ENCODE measurements at places on chromosomes 7 and 10. TPM values are rescaled to one million over a fixed set of nuclear protein-coding genes. Genes with fewer than 3 reads are reported as not detected.

GALNT17 gene
- total RNA-seq: not detected

HTR5A gene
- not detected for total RNA-seq

MMP21 gene
- total RNA-seq: not detected

PFKFB3 gene
- 88.5 TPM for total RNA-seq

PTPRZ1 gene
- total RNA-seq: not detected

IRF5 gene
- 1.9 TPM for total RNA-seq

LRMDA gene
- total RNA-seq: not detected

ADO gene
- 24.9 TPM for total RNA-seq

CALCR gene
- total RNA-seq: not detected

LRRC18 gene
- not detected for total RNA-seq

TRPV6 gene
- not detected for total RNA-seq

OR2A2 gene
- total RNA-seq: not detected

TMEM168 gene
- total RNA-seq: 20.4 TPM

DNA sequence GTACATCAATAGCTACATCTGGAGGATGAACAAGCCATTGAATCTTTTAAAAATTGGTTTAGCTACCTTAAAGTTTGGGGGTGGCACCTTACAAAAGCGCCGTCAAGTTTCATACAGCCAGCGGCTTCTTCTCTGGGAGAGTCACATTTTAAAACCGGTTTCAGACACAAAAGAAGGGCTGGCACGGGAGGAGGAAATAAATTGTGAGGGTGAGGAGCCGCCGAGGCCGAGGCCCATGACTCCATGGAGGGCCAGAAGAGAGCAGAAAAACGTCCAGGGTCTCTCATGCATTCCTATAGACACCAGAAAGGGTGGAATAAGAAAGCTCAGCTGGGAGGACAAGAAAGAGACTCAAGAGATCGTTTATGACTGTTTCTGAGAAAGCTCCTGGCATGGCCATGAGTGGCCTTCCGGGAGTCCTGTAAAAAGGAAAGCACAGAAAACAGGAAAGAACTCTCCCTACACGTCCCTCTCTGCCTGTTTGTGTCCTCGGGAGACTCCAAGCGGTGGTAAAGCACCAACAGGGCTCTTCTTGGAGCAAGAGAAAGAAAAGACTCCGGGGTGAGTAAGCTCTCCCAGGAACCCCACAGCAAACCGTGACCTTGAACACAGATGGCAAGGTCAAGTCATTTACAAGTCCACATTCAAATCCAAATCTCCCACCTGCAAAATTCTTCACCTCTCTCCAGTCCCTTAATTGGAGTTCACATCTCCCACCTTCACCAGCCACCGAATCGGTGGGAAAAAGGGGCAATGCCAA, 1.8 kb downstream of the FRAT2 start:
- peak overlapping the region; percentile 75 for H3K4me3 ChIP-seq
- peaks cover 48% of the 10 kb centered on the region for H3K4me1 ChIP-seq
- H3K27ac ChIP-seq: peak overlapping the region; percentile 63
- H3K36me3 ChIP-seq: peaks cover 4% of the 10 kb centered on the region

DNA sequence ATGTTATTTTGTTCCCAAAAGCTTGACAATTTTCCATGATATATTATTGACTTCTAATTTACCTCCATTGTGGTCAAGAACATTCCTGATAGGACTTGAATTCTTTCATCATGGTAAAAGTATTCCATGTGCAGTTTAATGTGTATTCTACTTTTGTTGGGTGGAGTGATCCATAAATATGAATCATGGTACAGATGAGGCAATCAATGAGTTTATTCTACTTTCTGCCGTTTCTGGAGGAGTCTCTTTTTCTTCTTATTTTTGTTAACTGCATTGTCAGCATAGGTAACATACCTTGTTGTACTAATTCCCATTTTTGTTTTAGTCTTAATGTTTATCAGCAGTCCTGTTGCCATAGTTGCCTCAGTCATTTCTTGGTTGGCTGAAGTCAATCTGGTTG, 69.6 kb downstream of the SHOC2 start:
- no peak for DNase-seq
- no peak overlapping the region for H3K4me3 ChIP-seq
- H3K4me1 ChIP-seq: peaks cover 25% of the 10 kb centered on the region
- no peak overlapping the region for H3K27ac ChIP-seq
- H3K27me3 ChIP-seq: no peaks in the 10 kb centered on the region

- H3K27ac ChIP-seq: no peak overlapping the region
- peaks cover 9% of the 10 kb centered on the region for H3K27me3 ChIP-seq
- H3K4me3 ChIP-seq: peak overlapping the region; percentile 65
- H3K4me1 ChIP-seq: peaks cover 6% of the 10 kb centered on the region
Measured at GRCh38 chr10:104274762-104275721, 6.1 kb downstream of the GSTO2 start.

GRCh38 chr7:126718419-126718818, 534.3 kb downstream of the GRM8 start:
- H3K36me3 ChIP-seq: no peaks in the 10 kb centered on the region
- H3K4me1 ChIP-seq: no peaks in the 10 kb centered on the region
- no peak for DNase-seq
- H3K27me3 ChIP-seq: no peaks in the 10 kb centered on the region
- no peak overlapping the region for H3K27ac ChIP-seq

DNA sequence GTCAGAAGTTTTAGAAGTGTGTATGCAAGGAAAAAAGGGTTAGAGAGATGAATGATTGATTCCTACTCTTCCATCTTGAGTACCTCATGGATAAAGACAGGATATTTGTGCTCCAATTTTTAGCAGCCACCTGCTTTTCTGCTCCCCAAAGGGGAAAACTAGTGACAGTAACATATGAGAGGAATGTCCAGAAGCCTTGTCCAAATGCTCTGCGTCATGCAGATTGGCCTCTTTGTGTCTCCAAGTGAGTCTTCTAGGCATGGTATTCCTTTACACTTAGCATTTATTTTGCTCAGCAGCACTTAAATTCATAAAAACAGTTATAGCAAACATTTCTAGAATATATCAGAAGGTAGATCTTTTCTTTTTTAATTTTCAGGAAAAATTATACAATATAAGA, 306.8 kb downstream of the CNTNAP2 start:
- no peaks in the 10 kb centered on the region for H3K36me3 ChIP-seq
- H3K27me3 ChIP-seq: no peaks in the 10 kb centered on the region
- H3K27ac ChIP-seq: no peak overlapping the region
- no peak overlapping the region for H3K4me3 ChIP-seq
- H3K4me1 ChIP-seq: no peaks in the 10 kb centered on the region
- no peak for DNase-seq

GRCh38 chr10:81696609-81697388, 178.2 kb upstream of the NRG3 start:
- H3K27me3 ChIP-seq: no peaks in the 10 kb centered on the region
- no peak overlapping the region for H3K4me3 ChIP-seq
- no peak overlapping the region for H3K27ac ChIP-seq
- no peak for DNase-seq
- peaks cover 2% of the 10 kb centered on the region for H3K4me1 ChIP-seq

GRCh38 chr10:75410132-75411005, 8.8 kb upstream of the ZNF503 start:
- no peaks in the 10 kb centered on the region for H3K36me3 ChIP-seq
- H3K27ac ChIP-seq: peak overlapping the region; percentile 7
- peaks cover 11% of the 10 kb centered on the region for H3K4me1 ChIP-seq
- peak overlapping the region; percentile 56 for H3K4me3 ChIP-seq

GRCh38 chr7:25642849-25643248, 414.6 kb upstream of the NPVF start:
- DNase-seq: no peak
- no peaks in the 10 kb centered on the region for H3K27me3 ChIP-seq
- no peaks in the 10 kb centered on the region for H3K4me1 ChIP-seq
- no peak overlapping the region for H3K27ac ChIP-seq
- H3K36me3 ChIP-seq: no peaks in the 10 kb centered on the region

- H3K27ac ChIP-seq: no peak overlapping the region
- peaks cover 48% of the 10 kb centered on the region for H3K4me1 ChIP-seq
- peak; percentile 45 for DNase-seq
- no peaks in the 10 kb centered on the region for H3K27me3 ChIP-seq
Measured at GRCh38 chr10:28217848-28218247, 85.0 kb downstream of the MPP7 start.

DNA sequence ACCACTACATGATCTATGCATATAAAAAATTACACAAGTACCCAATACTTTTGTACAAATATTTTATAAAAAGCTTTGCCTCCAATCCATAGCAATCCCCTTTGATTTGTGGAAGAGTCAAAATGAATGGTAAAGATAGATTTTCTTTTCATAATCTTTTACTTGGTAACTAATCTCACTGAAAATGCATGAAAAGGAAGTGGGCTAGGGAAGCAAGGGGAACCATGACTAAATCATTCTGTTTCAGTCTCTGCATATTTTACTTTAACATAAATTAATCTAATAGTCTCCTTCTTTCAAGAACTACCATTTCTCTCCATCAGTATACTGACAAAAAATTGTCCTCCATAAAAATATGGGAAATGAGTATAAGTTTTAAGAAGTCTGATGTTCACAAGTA, 96.9 kb downstream of the TES start:
- peaks cover 6% of the 10 kb centered on the region for H3K27me3 ChIP-seq
- H3K4me1 ChIP-seq: no peaks in the 10 kb centered on the region
- no peak overlapping the region for H3K27ac ChIP-seq
- no peaks in the 10 kb centered on the region for H3K36me3 ChIP-seq
- no peak for DNase-seq
- no peak overlapping the region for H3K4me3 ChIP-seq

- peak; percentile 68 for DNase-seq
- peaks cover 25% of the 10 kb centered on the region for H3K4me1 ChIP-seq
- H3K36me3 ChIP-seq: no peaks in the 10 kb centered on the region
- H3K27ac ChIP-seq: peak overlapping the region; percentile 48
Measured at GRCh38 chr10:113007343-113007771, 57.3 kb downstream of the TCF7L2 start.

DNA sequence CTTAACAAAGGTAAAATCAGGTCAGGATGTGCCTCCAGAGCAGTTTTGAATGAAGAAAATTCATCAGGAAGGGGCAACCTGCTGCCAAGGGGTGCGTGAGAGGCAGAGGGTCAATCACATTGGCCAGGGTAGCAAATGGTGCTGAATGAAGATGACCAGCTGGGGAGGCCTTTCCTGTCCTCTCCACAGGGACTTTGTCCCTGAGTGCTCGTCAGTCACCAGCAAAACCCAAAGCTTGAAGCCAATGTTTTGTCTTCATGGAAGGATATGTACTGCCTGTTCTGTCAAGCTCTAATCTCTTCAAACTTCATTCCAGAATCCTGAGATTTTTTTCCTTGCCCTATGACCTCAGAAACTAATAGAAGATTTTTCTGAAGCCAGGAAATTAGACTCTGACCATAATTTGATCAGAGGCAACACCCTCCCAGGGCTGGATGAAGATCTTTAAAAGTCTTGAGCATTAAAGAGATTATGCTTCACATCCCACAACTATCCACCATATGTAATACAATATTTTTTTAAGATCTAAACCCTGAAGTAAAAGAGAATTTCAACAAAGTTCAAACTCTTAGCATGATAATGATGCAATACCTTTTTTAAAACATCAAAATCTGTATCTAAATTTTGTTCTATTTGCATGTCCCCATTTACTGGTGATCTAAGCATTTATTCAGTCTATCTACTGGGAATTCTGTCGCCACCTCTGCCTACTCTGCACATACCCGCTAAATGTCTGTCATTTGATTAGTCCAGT, 243.0 kb downstream of the SNX13 start:
- no peaks in the 10 kb centered on the region for H3K4me1 ChIP-seq
- H3K4me3 ChIP-seq: no peak overlapping the region
- H3K27ac ChIP-seq: no peak overlapping the region

DNA sequence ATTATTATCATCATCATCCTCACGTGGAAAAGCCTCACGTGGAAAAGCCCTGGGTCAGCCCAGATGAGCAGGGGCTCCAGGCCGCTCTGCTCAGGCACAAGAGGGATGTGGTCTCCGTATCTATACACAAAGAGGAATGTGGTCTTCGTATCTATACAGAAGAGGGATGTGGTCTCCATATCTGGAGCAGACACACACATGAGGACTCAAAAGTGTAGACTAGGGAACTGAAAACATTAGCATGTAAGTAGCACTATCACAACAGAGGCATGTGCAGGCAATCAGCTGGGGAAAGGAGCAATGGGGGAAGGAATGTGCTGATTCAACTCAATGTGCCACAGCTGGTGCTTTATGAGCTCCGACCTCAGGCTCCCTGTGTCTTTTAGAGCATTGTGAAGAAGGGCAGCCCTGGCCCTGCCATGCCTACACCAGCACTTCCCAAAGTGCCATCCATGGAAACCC, 86.5 kb downstream of the PLXNA4 start:
- H3K27ac ChIP-seq: no peak overlapping the region
- H3K4me1 ChIP-seq: peaks cover 28% of the 10 kb centered on the region
- H3K36me3 ChIP-seq: no peaks in the 10 kb centered on the region
- no peaks in the 10 kb centered on the region for H3K27me3 ChIP-seq
- H3K4me3 ChIP-seq: no peak overlapping the region

- peaks cover 6% of the 10 kb centered on the region for H3K4me1 ChIP-seq
- peaks cover 26% of the 10 kb centered on the region for H3K36me3 ChIP-seq
- DNase-seq: no peak
- no peaks in the 10 kb centered on the region for H3K27me3 ChIP-seq
- H3K27ac ChIP-seq: no peak overlapping the region
Measured at GRCh38 chr7:38855867-38856266, 53.1 kb downstream of the VPS41 start.

- peaks cover 31% of the 10 kb centered on the region for H3K4me1 ChIP-seq
- peak; percentile 40 for DNase-seq
- peaks cover 37% of the 10 kb centered on the region for H3K27me3 ChIP-seq
- H3K27ac ChIP-seq: peak overlapping the region; percentile 30
- H3K4me3 ChIP-seq: no peak overlapping the region
Measured at GRCh38 chr10:2948127-2948854, 119.1 kb upstream of the PFKP start.

- H3K4me3 ChIP-seq: peak overlapping the region; percentile 73
- peak overlapping the region; percentile 57 for H3K27ac ChIP-seq
- no peak for DNase-seq
Measured at GRCh38 chr7:149716007-149716931, 57.1 kb downstream of the ZNF467 start.

DNA sequence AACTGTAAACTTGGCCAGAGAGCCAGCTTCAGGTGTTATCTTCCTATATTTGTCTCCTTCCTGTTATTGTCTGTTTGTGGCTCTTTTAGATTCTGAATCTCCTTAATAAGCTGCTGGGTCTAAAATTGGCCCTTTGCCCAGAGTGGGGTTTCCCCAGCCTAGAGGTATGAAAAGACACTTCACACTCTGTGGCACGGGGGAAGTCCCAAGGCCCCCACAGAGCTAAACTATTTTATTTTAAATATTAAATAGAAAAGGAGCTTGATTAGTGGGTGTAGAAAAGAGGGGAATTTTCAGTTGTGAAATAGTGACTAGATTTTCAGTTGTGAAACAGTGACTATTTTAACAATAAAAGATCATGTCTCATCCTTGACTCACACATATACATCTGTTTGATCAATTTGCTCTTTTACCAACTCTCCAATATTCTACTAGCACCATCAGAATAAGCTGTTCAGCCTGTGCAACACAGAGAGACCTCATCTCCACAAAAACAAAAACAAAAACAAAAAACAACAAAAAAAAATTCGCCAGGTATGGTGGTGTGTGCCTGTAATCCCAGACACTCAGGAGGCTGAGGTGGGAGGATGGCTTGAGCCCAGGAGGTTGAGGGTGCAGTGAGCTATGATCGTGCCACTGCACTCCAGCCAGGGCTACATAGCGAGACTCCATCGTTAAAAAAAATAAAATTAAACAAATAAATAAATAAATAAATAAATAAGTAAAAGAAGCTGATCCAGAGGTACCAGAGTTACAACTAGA, 24.9 kb upstream of the ADO start:
- peak overlapping the region; percentile 59 for H3K27ac ChIP-seq
- peaks cover 21% of the 10 kb centered on the region for H3K4me1 ChIP-seq
- no peaks in the 10 kb centered on the region for H3K27me3 ChIP-seq
- H3K36me3 ChIP-seq: peaks cover 3% of the 10 kb centered on the region

Data from activated naive CD4-positive, alpha-beta T cell treated with anti-CD3 and anti-CD28 coated beads for 36 hours (primary cell).